ENCODE measurements at places on chromosomes 3 and 15. TPM values are rescaled to one million over a fixed set of nuclear protein-coding genes. Genes with fewer than 3 reads are reported as not detected.

ROPN1 gene
- total RNA-seq: not detected

IGSF10 gene
- not detected for total RNA-seq

GOLGA8K gene
- total RNA-seq: 1.9 TPM

CLCN2 gene
- 3.7 TPM for total RNA-seq

SCG3 gene
- not detected for total RNA-seq

LMAN1L gene
- total RNA-seq: 0.64 TPM

FAM43A gene
- 2.4 TPM for total RNA-seq

PDZRN3 gene
- total RNA-seq: not detected

DBR1 gene
- 22.2 TPM for total RNA-seq

METTL6 gene
- total RNA-seq: 17.9 TPM

LDHAL6B gene
- not detected for total RNA-seq

CCDC54 gene
- total RNA-seq: not detected

KBTBD13 gene
- total RNA-seq: not detected

TEX55 gene
- not detected for total RNA-seq

INSYN1 gene
- total RNA-seq: not detected

RHOV gene
- 0.09 TPM for total RNA-seq

POU1F1 gene
- not detected for total RNA-seq

CHRM5 gene
- total RNA-seq: not detected

GOLGA6D gene
- not detected for total RNA-seq

FAM81A gene
- total RNA-seq: 1.2 TPM

NEK10 gene
- total RNA-seq: 1.5 TPM

CSTA gene
- total RNA-seq: not detected

CCR5 gene
- 8.9 TPM for total RNA-seq

BUB1B gene
- 74.6 TPM for total RNA-seq

SAMD7 gene
- not detected for total RNA-seq

GOLGA8S gene
- 0.80 TPM for total RNA-seq

CD80 gene
- total RNA-seq: 9.6 TPM

GPD1L gene
- total RNA-seq: 25.7 TPM

SPPL2A gene
- total RNA-seq: 90.2 TPM

Data from T-helper 2 cell treated with Interferon-gamma antibody and Interleukin-4, amounts not matched to agents 100 ng/mL and 5 ng/mL, for 36 hours (primary cell).